ENCODE measurements at places on chromosomes 4 and X.
A peak's percentile ranks its signal among the peaks of the same experiment; 100 is the strongest.

- peaks cover 9% of the 10 kb centered on the region for H3K36me3 ChIP-seq
- no peaks in the 10 kb centered on the region for H3K27me3 ChIP-seq
- H3K27ac ChIP-seq, result no peak overlapping the region
Observed at GRCh38 chr4:142423861-142424260, 422.2 kb downstream of the INPP4B start.

- DNase-seq, result peak; percentile 43
- no peaks in the 10 kb centered on the region for H3K4me1 ChIP-seq
- no peaks in the 10 kb centered on the region for H3K27me3 ChIP-seq
Observed at GRCh38 chrX:55342533-55343501, 78.1 kb upstream of the PAGE3 start.

GRCh38 chr4:108168671-108169523 lies at the start of gene LEF1:
Gene LEF1, minus strand, starts transcription at chr4:108168932. Its CDS starts 1,165 bp downstream, at chr4:108167767.
- H3K27me3 ChIP-seq, result peaks cover 73% of the 10 kb centered on the region
- H3K4me3 ChIP-seq, result peak within 1 kb of the TSS; percentile 69
- no peaks in the 10 kb centered on the region for H3K36me3 ChIP-seq

GRCh38 chr4:33772582-33772981 lies 2471.7 kb downstream of the ARAP2 start:
- no peak overlapping the region for H3K27ac ChIP-seq
- H3K36me3 ChIP-seq, result no peaks in the 10 kb centered on the region
- no peaks in the 10 kb centered on the region for H3K4me1 ChIP-seq
- no peak for DNase-seq

DNA sequence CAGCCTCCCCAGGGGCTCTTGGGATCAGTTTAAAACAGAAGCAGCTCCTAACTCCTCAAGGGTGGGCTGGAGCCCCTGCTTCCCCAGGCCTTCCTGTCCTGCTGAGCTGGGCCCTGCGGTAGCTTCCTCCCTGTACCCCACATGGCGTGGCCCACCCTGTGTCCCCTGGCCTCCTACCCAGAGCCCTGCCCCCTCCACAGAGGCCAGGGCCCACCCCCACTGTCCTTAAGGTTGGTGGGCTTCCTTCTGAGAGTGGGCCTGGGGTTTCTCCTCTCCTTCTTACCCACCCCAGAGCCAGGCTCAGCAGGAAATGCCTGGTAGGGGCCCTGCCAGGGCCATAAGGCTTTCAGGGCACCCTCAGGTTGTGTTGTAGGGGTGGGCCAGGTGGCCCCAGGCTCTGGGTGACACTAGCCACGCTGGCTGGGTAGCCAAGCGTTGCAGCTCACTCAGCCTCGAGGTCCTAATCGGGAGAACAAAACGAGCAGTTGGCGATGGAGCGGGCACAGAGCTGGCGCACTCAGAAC lies 11.6 kb downstream of the SH3BP2 start:
- DNase-seq, result no peak
- H3K4me3 ChIP-seq, result no peak overlapping the region
- H3K36me3 ChIP-seq, result no peaks in the 10 kb centered on the region
- H3K27me3 ChIP-seq, result no peaks in the 10 kb centered on the region
- peaks cover 18% of the 10 kb centered on the region for H3K4me1 ChIP-seq

DNA sequence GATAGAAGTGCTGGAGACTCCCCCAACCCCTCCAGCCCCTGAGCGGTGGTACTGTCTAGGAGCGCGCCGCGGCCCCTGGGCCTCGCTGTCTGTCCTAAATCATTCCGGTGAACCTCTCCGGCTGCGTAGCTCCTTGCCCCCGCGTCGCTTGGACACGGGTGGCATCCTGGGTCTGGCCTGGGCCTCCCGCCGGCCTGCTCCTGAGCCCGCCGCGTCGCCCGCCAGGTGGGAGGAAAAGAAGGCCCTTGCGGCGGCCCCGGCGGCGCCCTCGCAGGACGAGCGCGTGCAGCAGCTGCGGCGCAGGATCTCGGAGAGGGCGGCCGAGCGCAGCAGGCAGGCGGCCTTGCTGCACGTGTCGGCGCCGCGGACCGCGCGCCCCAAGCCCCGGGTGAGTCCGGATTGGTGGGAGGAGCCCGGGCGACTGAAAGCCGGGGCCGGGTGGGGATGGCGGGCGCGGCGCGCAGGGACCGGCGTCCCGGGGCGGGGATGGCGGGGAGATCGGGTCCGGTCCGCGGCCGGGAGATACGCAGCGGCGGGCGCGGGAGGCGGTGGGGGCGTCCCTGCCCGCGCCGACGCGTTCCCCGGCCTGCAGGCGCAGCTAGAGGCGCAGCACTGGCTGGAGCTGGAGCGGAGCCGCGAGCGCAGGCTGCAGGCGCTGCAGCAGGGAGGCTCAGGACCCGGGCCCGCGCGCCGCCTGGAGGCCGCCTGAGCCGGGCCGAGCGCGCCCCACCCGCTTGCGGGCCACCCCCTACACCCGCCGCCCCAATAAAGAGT lies 6.5 kb upstream of the RNF4 start:
- H3K36me3 ChIP-seq, result no peaks in the 10 kb centered on the region
- DNase-seq, result peak; percentile 51
- H3K4me1 ChIP-seq, result no peaks in the 10 kb centered on the region
- no peaks in the 10 kb centered on the region for H3K27me3 ChIP-seq
- H3K4me3 ChIP-seq, result peak overlapping the region; percentile 60
- H3K27ac ChIP-seq, result no peak overlapping the region

DNA sequence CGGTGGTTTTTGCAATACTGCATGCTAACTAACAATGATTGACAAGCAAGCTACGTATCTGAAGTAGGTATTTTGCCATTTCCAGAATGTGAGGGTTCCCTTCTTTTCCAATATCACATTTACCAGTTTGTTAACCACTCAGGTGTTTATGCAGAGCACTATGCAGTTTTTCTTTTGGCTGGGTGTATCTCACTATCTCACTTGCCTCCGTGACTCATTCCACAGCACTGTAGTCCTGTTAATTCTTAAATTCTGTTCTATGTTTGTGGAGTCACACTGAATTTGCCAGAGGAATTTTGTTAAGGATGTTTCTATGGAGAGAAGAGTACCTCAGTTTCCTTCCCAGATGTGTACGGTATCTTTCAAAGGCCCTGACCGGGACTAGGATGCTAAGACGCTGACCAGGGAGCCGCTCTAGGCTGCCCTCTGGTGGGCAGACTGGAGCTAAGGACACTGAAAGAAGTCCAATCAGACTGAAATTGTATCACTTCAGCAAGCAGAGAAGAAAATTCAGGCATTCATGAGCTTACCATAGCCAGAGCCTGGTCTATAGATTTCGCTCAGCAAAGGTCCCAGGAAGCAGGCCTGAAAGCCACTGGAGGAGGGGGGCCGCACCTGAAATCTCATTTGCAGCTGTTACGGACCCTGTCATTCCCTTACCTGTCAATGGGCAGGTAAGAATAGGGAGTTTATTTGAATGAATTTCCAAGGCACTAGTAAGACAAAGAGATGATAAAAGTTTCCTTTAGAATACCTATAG lies 388.4 kb upstream of the SPOCK3 start:
- H3K36me3 ChIP-seq, result no peaks in the 10 kb centered on the region
- no peak overlapping the region for H3K4me3 ChIP-seq
- H3K4me1 ChIP-seq, result no peaks in the 10 kb centered on the region
- H3K27ac ChIP-seq, result no peak overlapping the region
- peak; percentile 69 for DNase-seq
- H3K27me3 ChIP-seq, result no peaks in the 10 kb centered on the region

DNA sequence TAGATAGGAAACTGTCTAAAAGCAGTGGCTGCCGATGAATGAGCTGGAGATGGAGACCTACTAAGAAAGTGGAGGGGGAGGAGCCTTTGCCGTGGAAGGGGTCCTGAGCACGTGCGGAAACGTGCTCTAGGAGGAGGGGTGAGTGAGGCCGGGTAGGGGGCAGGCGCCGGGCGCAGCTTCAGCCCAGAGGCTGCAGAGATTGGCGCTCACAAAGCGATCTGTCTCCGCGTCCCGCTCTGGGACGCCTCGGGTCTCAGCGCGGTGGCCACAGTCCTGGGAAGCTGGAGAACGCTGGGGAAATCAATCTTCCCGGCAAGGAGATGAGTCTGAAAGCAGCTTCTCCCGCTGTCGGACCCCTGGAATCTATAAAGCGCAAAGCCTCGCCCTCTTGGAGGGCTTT lies 444 bp upstream of the ARHGAP6 start:
- no peak for DNase-seq
- no peaks in the 10 kb centered on the region for H3K36me3 ChIP-seq
- no peaks in the 10 kb centered on the region for H3K4me1 ChIP-seq
- H3K27me3 ChIP-seq, result peaks cover 92% of the 10 kb centered on the region
- H3K4me3 ChIP-seq, result no peak overlapping the region

Data from PC-3 (cell line).